ENCODE measurements at places on chromosomes 5 and 9.

- no peak for DNase-seq
Measured at GRCh38 chr5:66518753-66519152, 77.4 kb upstream of the MAST4 start.

- DNase-seq: no peak
Measured at GRCh38 chr5:87390576-87391199, 22.0 kb downstream of the CCNH start.

- no peak for DNase-seq
Measured at GRCh38 chr5:122182491-122182921, 53.2 kb downstream of the ZNF474 start.

DNA sequence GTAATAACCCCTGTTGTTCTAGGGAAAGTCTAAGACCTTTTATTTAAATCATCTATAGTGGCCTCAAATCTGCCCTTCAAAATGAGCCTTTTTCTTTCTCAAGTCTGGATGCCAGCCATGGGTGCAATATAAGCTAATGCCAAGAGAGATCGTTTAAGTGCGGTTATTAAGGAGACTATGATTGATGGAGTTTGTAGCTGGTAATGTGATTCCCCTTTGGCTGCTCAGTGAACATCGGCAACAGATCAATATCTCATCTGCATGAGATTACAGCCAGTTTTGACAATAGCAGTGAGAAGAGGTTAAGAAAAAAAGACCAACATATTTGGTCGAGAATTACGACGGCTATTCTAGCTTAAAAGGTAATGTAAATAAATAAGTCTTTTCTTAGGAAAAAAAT, 1049.4 kb upstream of the NUDT12 start:
- peak; percentile 46 for DNase-seq

DNA sequence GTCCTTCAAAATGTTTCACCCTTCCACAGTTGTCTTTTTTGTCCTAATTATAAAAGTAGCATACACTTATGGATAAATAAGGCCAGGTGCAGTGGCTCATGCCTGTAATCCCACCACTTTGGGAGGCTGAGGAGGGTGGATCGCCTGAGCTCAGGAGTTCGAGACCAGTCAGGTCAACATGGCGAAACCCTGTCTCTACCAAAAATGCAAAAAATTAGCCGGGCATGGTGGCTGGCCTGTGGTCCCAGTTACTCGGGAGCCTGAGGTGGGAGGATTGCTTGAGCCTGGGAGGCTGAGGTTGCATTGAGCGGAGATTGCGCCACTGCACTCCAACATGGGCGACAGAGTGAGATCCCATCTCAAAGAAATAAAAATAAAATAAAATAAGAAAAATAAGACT, 1.6 kb downstream of the C5orf52 start:
- no peak for DNase-seq

- DNase-seq: no peak
Measured at GRCh38 chr9:78486661-78487060, 189.7 kb downstream of the PSAT1 start.

- no peak for DNase-seq
Measured at GRCh38 chr5:25991639-25992038, 1046.7 kb downstream of the CDH9 start.

- no peak for DNase-seq
Measured at GRCh38 chr5:108911055-108911454, 163.4 kb downstream of the FER start.

- no peak for DNase-seq
Measured at GRCh38 chr9:10272830-10273229, 340.0 kb downstream of the PTPRD start.

GRCh38 chr5:1827886-1828397, 26.7 kb downstream of the NDUFS6 start:
- no peak for DNase-seq

DNA sequence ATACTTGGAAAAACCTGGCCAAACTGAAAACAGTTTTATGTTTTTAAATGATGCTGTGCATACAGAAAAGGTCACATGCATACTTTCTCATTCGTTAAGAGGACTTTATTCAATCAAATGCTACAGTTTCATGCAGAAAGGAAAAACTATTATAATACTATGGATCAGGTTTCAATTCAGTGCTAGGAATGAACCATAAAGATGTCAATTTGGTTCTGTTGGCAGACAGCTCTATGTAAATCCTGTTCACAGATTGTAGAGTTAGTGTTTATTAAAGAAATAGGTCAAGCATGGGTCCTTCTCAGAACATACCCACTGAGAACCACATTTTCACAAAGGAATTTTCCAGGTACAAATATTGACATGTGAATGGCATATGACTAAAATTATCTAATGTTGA, 57.1 kb downstream of the RETREG1 start:
- DNase-seq: no peak

GRCh38 chr9:97908705-97909104, 13.6 kb downstream of the TRMO start:
- no peak for DNase-seq

DNA sequence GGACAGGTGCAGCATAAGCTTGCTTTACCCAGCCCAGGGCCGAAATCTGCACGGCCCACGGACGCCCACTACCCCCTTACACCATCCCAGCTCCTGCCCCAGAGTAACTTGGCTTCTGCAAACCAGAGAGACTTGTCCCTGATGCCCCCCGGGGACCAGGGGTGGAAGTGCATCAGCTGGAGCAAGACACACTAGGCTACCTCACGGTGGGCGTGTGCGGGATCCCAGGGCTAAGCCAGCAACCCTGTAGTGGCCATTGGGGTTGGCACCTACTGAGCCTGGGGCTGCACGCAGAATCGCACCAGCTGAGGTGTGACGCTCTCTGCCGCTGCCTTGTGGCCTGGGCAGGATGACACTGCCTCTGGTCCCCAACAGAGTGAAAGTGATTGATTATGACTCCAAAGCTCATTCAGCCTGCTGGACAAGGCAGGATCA, 6.1 kb upstream of the ZNF79 start:
- peak; percentile 53 for DNase-seq

GRCh38 chr5:36158144-36158543, 6.2 kb downstream of the SKP2 start:
- peak; percentile 98 for DNase-seq

GRCh38 chr5:76526950-76527583, 96.1 kb downstream of the F2RL2 start:
- DNase-seq: peak; percentile 31

DNA sequence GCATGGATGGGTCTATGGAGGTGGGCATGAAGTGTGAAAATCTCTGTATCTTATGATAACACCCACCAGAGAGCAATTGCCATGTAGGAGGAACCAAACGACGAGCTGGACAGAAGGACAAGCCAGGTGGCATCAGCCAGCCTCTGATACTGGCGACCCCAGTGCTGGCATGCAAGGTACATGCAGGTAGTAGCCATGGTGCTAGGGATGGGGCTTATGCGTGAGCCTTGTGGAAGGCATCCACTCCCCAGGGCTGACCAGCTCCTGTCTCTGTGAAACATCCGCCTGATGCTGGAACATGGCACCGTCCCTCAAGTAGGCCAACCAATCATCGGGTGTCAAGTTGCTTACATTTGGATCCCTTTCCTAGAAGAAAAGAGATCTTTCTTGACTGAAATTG, 412.9 kb downstream of the GADD45G start:
- DNase-seq: no peak

DNA sequence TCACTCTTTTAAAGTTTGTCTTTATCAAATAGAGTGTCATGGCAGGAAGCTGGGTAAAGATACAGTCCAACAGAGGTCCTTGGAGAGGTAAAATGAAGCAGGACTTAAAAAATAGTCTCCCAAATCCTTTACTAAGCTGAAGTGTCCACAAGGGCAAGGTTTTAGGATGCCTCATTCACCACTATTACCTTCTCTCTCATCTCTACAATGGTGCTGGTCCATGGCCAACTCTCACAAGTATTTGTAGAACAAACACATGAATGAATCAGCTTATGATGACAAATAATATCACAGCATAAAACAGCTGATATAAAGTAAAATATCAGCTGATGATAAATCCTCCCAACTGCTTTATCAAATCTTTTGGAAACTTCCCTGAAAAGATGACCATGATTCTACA, 162.3 kb upstream of the ZNF462 start:
- no peak for DNase-seq

GRCh38 chr9:86096386-86096785, 3.0 kb downstream of the GOLM1 start:
- no peak for DNase-seq

DNA sequence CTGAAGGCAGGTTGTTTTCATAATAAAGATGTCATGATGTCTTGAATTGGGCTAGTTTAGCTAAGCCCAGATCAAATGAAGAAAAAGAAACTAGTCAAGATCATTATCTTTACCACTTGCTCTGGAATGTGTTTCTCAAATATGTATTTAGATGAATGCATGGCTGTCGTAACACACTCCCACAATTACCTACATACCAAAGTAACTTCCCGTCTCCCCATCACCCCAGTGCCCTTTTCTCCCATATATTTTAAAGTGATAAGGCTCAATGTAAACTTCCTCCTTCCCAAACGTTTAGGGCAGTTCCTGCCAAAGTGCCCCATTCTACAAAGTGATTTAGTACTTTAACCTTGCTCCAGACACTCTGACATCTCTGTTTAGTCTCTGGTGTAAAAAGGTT, 61.4 kb downstream of the SLC1A3 start:
- DNase-seq: no peak

- DNase-seq: peak; percentile 13
Measured at GRCh38 chr5:93990504-93991070, 249.2 kb upstream of the POU5F2 start.

DNA sequence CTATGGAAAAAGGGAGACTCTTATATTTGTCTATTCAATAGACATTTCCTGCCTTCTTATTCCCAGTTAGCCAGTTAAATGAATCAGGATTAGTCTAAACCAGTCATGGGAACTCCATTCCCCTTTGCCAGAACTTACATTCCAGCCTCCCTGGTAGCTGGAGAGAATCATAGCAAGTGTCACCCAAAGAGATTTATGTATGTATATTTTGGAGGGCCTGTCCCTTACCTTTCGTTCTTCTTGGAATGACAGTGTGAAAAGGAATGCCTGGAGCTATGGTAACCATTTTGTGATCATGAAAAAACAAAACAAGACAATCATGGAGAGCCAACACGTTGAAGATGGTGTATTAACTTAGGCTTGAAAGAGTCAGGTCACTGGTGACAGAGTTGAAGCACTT, 627.7 kb downstream of the CCDC171 start:
- no peak for DNase-seq

DNA sequence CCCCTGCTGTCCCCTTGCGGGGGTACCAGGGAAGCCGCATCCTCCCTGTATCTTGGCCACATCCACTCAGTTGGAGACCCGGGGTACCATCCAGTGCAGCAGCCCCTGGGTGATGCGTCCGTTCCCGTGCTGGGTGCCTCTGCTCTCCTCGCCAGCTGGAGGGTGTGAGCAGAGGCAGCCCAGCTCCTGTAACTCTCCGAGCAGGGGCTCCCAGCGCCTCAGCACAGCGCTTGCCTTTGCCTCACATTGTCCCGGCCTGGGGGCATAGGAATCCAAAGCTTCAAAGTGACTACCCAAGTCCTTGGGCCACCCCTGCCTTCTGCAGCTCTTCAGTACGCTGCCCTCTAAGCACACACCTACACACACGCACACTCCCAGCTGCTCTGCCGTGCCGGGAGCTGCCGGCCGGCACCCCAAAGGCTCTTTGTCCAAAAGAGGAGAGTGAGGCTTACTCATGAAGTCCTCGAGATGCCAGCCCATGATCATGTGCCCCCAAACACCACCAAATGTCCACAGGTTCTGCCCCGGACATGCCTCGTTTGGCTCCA, 733 bp downstream of the ANGPTL2 start:
- DNase-seq: peak; percentile 26

- no peak for DNase-seq
Measured at GRCh38 chr5:38641003-38641402, 84.6 kb upstream of the LIFR start.

GRCh38 chr9:4678679-4679267, 596 bp upstream of the CDC37L1 start:
- peak; percentile 12 for DNase-seq

DNA sequence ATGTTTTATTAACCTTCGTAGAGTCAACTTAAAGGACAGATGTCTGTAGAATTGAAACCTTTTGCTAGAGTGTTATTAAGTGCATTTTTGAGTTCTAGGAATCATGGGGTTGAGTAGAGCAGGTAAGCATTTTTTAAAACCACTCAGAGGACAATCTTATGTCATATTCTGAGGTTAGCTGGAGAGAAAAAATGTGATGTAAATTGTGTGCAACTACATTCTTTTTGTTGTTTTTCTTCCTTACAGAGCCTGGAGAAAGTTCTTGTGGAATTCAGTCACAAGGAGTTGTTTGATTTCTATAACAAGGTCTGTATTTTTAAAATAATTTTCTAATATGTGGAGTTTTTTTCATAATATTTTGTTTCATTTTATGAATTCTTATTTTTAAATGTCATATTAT, 206.4 kb downstream of the COMMD10 start:
- no peak for DNase-seq

- no peak for DNase-seq
Measured at GRCh38 chr5:43268188-43268820, 44.9 kb downstream of the HMGCS1 start.

DNA sequence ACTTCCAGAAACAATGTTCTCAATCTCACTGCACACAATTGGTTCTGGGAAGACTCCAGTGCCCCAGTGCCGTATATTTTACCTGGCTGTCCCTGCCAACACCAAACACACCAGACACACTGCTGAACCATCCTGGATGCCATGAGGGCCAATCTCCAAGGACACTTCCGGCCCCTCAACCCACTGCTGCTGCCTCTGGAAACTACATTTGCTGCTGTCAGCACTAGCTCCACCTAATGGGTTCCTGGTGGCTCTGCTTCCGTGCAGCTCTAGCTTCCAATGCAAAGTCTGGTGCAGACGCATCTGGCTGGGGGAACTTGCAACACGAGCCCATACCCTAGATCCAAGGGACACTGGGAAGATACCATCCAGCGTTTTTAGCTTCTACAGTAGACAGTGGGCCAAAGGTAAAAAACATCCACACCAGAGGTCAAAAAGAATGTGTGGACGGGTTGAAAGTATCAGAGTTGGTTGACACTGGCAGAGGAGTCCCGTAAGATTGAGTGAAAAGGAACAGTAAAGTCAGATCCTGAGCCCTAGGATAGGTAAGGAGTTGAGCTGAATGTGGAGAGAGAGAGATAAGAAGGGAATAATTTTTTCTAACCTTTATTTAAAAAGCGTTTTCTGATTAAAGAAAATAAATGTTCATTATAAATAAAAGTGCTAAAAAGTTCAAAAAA, 99.7 kb upstream of the KIF2A start:
- peak; percentile 41 for DNase-seq

DNA sequence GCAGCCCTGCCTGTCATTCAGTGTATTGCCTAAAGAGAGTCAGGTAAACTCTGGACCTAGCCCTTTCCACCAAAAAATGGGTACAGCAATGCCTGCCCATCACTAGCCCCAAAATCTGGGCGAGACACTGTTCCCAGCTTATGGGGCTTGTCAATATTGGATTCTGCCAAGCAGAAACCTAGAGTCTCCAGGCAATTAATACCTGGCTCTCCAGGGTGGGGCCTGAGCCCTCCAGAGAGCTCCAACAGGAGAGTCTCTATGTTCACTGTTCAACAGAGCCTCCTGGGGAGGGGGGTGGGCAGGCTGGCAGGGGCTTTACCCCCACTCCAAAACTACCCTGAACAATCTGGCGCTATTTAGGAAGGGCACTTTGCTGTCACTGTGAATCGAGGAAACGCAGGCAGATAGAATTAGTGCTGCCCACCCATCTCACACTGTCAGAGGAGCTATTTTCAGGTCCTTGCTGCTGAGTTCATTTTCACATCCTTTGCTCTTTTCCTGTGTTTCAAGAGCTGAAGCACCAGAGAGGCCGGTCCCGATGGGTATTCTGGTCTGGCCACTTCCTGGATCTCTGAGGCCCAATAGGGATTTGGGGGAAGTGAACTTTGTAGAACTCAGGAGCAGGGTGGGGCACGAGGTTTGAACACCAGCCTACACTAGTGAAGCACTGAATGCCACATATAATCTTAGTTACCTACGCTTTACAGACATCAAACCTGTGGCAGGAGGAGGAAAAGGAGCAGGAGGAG, 121.8 kb downstream of the C5orf15 start:
- no peak for DNase-seq
